ENCODE measurements at places on chromosomes 12 and 14.

GRCh38 chr12:23847857-23848256 is 101.6 kb downstream of the SOX5 start:
- DNase-seq: no peak

DNA sequence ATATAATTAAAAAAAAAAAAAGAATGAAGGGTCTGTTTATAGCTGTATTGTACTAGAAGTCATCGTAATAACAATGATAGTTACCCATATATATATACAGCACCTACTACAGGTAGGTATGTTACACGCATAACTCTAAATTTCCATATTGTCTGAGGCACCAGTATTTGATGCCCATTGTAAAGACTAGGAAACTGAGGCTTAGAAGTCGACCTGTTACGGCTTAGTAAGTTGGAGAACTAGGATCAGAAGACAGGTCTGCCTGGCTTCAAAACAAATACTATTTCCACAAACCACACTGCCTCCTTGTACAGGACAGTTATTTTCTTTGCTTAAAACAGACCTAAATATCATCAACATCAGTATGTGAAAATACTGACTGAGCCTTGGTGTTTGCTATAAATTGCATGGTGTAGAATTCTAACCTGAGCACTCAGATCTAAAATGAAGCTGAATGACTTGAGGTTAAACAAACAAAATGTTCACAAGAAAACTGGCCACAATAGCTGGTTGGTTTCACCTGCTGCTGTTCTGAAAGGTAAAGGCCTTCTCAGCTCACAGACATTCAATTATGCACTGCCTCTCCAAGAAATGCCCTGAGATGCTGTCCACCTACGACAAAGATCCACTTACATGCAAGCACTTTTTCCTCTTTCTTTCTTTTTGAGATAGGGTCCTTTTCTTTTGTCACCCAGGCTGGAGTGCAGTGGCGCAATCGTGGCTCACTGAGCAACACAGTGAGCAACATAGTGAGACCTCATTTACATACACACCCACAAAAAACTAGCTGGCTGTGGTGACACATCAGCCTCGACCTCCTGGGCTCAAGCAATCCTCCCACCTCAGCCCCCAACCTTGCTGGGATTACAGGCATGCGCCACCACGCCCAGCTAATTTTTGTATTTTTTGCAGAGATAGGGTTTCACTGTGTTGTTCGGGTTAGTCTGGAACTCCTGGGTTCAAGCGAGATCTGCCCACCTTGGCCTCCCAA is 35.7 kb downstream of the SSH1 start:
- no peak for DNase-seq

DNA sequence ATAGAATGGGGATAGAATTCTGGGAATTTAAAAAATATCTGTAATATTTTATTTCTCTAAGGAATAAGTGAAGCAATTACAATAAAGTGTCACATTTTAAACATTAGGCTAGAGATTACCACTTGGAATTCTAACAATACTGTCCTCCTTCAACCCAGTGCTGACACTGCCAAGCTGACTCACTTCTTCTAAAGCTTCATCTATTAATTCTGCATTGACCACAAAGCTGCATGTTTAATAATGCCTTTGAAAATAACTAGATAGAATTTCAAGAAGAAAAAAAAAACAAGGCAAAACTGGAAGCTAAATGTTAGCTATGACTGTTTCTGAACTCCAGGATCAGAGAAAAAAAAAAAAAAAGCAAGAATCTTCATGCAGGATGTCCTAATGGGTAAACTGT is 970.7 kb upstream of the FBXO33 start:
- no peak for DNase-seq

DNA sequence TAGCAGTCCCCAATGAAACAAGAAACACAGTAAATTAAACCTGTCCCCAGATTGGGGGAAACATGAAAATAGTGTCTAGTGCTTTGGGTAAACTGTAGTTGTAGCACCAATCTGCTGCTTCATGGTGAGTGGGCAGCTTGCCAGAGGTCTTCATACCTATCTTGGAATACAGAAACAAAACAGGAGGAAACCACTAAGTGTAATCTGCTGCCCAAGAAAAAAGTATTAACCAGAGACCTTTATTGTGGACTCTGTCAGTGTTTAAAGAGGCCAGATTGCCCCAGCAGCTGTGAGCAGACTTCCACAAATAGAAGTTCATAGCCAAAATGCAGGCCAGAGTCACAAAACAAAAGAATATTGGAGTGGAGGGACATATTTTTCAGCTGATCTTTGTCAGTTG is 2.3 kb downstream of the ISCU start:
- DNase-seq: no peak

DNA sequence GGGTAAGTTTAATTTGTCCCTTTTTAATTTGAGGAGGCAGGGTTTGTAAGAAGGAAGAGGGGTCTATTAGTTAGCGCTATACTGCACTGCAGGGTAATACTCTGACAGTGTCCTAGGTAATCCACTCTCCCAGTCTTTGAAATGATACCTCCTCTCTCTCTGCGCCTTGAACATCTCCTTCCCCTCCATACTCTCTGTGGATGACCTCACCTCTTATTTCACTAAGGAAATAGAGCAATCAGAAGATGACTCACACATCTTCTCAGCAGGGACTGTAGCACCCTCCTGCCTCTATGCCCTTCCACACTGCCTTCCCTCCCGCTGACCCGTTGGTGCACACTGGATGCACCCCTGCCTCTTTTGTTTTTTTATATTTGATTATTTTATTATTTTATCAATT is 94.2 kb downstream of the GRIP1 start:
- DNase-seq: no peak

DNA sequence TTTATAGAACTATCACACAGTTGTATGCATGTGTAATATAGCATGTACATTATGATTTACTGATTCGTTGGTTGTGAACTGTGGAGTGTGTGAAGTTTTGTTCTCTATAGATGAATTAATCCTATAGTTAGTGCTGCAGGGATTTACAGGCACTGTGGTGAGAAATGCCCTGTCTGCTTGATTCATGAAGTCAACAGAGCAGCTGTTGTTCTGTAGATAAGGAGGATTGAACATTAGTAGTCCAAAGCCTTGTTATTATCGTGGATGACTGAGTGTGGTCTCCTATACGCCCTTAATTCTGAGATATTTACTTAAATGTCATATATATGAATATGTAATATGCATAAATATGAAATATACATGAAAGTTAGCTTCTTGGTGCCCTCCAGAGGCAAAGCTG is 98.3 kb downstream of the DNAH10 start:
- DNase-seq: no peak

- DNase-seq: no peak
Observed at GRCh38 chr14:55339770-55340169, 68.5 kb downstream of the FBXO34 start.

DNA sequence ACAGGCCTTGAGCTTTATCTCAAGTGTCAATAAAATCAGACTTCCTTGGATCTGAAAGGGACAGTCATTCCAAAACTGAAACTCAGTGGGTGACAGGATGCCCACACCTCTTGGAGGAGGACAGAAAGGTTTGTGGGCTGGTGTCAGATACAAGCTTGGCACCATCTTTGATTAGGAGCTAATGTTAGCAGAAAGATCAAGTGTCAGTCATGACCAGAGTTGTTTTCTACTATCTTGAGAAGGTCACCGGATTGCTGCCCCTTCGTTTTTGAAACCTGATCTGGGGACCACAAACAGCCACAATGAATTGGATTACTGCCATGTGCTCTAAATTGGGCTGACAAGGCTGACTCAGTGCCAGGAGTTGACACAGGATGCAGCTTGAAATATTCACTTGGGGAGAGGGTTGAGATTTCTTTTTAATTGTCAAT is 88.3 kb downstream of the OTOGL start:
- DNase-seq: no peak

DNA sequence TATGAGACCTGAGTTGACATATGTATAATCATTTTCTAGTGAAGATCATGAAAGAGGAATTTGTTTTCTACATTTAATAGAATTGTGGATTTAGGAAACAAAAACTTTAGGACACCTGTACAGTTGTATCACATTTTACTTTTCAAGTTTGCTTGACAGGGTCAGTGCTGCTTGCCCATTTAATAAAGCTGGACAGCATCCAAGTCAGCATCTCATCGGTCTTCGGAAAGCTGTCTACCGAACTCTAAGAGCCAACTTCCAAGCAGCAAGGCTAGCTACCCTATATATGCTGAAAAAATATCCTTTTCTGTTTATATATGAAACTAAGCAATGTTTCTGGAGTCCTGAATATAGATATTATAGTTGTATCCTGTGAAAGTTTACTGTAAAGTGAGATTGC is 52.3 kb downstream of the VEZT start:
- no peak for DNase-seq

- no peak for DNase-seq
Observed at GRCh38 chr12:9729082-9729481, 3.8 kb downstream of the CLECL1 start.

DNA sequence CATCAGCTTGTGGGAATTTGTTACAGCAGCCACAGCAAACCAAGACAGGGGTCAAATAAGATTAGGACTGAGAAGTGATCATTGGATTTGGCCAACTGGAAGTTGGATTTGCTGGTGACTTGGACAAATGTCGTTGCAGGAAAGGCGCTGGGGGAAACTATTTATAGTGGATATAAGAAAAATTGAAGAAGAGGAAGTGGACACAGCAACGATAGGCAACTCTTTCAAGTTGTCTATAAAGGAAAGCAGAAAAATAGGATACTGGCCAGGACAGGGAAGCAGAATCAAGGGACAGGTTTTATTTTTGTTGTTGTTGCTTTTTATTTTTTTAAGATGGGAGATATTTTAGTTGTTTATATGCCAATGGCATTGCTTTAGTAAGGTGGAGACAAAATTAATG is 56.2 kb upstream of the RTRAF start:
- no peak for DNase-seq

- DNase-seq: no peak
Observed at GRCh38 chr12:43676183-43676813, 82.3 kb downstream of the PUS7L start.

DNA sequence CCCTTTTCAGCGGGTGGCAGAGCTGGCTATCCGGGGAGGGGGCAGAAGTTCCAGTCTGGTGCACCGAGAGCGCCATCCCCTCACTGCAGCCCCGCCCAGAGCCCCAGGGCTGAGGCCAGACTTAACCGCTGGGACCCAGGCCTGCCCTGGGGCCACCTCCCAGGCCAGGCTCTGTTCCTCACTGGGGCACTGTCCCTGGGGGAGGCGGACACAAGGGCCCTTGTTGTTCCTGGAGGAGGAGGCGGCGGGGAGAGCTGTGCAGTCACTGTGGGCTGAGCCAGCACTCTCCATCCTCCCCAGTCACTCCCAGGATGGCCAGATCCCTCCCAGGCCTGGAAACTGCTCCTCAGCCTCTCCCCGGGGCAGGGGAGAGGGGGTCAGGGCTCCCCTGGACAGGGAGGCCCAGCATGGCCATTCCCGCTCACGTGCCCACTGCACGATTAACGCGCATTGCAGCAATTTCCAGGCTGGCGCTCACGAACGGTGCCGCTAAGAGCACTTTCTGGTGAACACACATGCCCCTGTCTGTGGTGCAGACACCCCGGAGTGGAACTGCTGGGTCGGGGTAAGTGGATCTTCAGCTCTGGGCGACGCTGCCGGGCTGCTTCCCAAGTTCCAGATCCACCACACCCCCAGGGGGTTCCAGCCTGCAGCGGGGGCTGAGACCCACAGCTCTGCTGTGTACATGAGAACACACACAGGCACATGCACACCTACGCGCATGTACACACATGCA is 89.8 kb upstream of the SFSWAP start:
- no peak for DNase-seq

DNA sequence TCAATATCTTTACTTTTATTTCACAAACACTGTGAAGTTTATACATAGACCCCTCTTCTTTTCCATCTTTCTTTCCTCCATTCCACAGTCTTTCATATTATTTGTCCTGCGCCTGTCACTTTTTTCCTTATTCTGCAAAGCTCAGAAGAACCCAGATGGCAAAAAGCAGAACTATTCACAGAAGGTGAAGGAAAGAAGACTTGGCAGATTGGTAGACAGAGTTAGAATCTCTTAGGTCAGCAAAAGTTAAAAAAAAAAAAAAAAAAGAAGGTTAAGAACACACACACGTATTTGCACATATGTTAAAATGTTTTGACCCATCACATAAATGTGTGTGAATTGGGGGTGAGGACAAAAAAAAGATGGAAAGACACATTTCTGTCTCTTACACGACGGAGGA is 50.3 kb upstream of the ABCC9 start:
- no peak for DNase-seq

DNA sequence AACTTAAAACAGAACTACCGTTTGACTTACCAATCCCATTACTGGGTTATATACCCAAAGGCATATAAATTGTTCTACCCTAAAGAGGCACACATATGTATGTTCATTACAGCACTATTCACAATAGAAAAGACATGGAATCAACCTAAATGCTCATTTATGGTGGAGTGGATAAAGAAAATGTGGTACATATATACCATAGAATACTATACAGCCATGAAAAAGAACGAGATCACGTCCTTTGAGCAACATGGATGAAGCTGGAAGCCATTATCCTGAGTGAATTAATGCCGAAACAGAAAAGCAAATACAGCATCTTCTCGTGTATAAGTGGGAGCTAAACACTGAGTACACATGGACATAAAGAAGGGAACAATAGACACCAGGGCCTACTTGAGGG is 31.8 kb downstream of the TMEM229B start:
- DNase-seq: no peak

DNA sequence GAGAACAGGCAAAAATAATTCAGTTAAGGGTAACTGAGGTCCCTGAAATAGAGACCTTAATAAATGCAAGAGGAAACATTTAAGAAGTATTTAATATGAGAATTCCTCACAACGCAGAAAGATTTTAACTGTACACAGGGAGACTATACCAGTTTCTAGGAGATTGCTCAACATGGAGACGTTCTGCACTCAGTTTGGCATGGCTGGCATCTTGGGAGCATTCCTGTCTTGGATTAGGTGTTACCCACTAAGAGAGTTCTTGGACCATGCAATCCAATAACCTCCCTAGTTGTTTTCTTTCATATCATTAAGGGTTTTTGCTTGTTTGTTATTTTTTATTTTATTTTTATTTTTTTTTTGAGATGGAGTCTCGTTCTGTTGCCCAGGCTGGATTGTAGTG is 302.4 kb downstream of the NELL2 start:
- no peak for DNase-seq

GRCh38 chr14:68547305-68548193 is 245.3 kb downstream of the ZFP36L1 start:
- no peak for DNase-seq

DNA sequence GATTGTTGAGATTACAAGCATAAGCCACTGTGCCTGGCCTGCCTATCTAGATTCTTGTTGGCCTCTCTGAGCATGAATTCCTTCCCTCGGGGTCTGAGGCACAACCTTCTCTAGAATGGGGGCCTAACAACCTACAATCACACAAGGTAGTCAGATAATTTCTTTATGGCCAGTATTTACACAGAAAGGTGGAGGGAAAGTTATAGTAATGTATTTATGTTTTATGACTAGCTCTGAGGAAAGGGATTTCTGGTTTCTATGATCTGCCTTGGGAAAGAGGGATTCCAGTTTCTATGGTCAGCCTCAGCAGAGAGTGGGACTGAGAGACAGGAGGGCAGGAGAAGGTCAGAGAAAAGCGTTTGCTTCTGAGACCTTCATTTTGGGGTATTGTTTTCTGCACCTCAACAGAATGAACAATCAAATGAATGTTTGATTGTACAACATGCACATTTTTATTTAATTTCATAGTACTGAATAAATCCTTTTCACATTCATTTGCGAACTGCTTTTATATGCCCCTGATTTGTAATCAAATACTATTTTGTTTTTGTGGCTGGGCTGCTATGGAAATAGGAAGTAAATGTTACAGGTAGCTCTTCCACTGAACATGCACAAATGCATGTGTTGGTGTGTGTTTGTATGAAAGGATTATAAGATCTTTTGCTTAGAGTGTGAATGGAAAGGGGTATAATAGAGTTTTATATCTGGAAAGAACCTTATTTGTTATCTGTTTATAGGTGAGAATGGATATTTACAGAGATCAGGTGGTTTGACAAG is 499.7 kb upstream of the RGS6 start:
- DNase-seq: no peak
